Keratinocyte (primary cell): ENCODE measurements at places on chromosomes 16 and 17. TPM values are rescaled to one million over a fixed set of nuclear protein-coding genes. Genes with fewer than 3 reads are reported as not detected.

- DNase-seq, result no peak
Measured at GRCh38 chr17:29622337-29623282, at the start of gene CORO6. CORO6 (minus strand) TSS chr17:29622912; CDS start chr17:29621421, 1,491 bp downstream.

- DNase-seq, result no peak
Measured at GRCh38 chr17:35142467-35142796, 329 bp upstream of the NLE1 start.

LRRC37A gene
- polyA plus RNA-seq, result 0.79 to 2.3 TPM (median 1.7 TPM) in 3 replicates

DNA sequence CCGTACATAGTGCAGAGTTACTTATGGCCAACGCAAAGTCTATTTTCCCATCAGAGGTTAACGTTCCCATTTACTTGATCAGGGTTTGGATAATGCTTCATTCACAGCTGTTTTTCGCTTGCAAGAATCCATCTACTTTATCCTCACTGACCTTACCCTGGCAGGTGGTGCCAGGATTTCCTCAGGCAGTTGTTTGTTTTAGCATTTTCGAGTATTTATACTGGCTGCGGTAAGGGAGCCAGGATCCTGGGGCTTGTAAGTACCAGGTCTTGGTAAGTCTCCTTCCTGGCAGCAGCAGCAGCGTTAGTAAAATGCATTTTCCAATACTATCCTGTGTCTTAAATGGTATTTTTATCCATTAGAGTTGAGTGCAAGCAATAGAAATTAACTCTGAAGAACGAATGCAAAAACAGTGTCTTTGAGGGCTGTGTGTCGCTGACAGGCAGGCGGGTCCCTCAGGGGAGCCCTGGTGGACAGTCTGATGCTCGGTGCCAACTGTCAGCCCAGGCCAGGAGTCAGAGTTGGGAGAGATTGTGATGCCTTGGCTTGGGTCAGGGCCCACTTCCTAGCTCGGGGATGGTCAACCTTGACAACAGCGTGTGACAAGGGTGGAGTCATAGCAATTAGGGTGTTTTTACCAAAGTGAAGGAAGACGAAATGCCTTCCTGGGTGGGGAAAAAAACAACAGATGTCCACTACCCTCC lies 92.4 kb upstream of the HSBP1 start:
- DNase-seq, result no peak

CCL1 gene
- not detected in 3 replicates for polyA plus RNA-seq

HOXB4 gene
- 0.46 to 0.89 TPM (median 0.59 TPM) in 3 replicates for polyA plus RNA-seq

ARHGDIG gene
- polyA plus RNA-seq, result 0.14 to 0.17 TPM in 2 of 3 replicates, not detected in the other

GRCh38 chr17:34301986-34302385 lies 16.4 kb downstream of the CCL11 start:
- DNase-seq, result no peak

DNA sequence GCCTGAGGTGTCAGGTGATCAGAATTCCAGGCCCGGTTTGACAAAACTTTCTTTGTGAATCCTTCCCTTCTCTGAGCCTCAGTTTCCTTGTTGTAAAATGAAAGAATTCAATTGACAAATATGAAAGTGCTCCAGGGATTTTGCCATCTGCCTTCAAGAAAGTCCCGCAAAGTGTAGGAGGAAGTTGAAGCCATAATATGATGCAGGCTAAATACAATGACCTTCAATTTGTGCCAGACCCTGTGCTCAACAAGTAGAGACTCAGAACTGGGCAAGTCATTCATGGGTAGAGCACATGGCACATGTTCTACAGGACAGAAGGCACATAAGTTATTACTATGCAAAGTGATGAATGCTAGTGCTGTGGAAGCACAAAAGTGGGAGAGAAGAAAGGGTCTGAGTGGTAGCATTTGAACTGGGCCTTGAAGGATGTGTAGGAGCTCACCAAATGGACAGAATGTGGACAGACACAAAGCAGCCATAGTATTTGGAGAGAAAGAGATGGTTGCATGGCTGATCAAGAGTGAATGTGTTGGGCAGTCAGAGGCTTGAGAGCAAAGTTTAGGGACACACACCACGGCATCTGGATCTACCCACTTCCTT lies 2.4 kb upstream of the SCIMP start:
- no peak for DNase-seq

GRCh38 chr17:64004218-64004770 lies 6.1 kb downstream of the PRR29 start:
- DNase-seq, result no peak

KCTD2 gene
- polyA plus RNA-seq, result 20.7 to 22.8 TPM (median 21.2 TPM) in 3 replicates

- no peak for DNase-seq
Measured at GRCh38 chr17:70158180-70158579, 11.2 kb upstream of the KCNJ2 start.

HBQ1 gene
- polyA plus RNA-seq, result 0.13 to 0.89 TPM (median 0.20 TPM) in 3 replicates

RAPGEFL1 gene
- polyA plus RNA-seq, result 13.2 to 37.6 TPM (median 21.8 TPM) in 3 replicates

GRCh38 chr17:60601447-60602384 lies 1.7 kb downstream of the PPM1D start:
- peak; percentile 25 for DNase-seq

HOXB6 gene
- polyA plus RNA-seq, result 0.62 to 0.77 TPM (median 0.68 TPM) in 3 replicates

- DNase-seq, result no peak
Measured at GRCh38 chr17:54944796-54945195, 23.7 kb downstream of the COX11 start.

CDRT15 gene
- not detected in 3 replicates for polyA plus RNA-seq

- no peak for DNase-seq
Measured at GRCh38 chr17:81867170-81867990, 3.8 kb downstream of the ARHGDIA start.

ZFP3 gene
- 1.6 to 4.3 TPM (median 3.0 TPM) in 3 replicates for polyA plus RNA-seq

MYOCD gene
- polyA plus RNA-seq, result not detected in 3 replicates

LLGL2 gene
- 13.8 to 28.2 TPM (median 14.9 TPM) in 3 replicates for polyA plus RNA-seq

TCAP gene
- polyA plus RNA-seq, result 0.06 to 0.26 TPM (median 0.20 TPM) in 3 replicates

DNA sequence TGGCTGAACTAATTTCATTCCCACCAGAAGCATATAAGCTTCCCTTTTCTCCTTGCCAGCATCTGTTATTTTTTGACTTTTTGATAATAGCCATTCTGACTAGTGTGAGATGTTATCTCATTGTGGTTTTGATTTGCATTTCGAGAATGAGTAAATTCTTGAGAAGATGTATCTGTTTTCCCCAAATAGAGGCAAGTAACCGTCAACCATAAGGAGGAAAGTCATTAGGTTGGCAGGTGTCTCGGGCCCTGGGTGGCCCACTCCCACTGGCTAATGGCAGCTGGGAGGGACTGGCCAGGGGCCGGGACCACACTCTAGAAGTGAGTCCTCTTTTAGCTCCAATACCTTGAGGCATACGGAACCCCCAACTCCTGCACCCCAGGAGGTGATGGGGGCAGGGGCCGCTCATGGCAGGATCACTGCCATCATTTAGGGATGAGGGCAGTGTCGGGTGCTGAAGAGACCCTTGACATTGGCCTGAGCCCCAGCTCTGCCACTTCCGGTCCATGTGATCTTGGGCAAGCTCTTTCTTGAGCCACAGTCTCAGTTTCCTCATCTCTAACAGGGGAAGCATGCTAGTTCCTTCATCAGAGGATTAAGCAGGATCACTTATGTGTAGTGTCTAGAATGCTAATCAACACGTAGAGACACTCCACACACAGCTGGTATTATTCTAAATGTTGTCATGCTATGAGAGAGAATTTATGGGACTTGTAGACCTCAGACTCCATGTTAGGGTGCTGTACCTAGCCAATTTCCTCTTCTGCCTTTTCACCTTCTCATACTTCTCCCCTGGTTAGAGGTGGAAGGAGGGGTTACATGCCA lies 44.3 kb downstream of the RGS9 start:
- DNase-seq, result no peak

DNA sequence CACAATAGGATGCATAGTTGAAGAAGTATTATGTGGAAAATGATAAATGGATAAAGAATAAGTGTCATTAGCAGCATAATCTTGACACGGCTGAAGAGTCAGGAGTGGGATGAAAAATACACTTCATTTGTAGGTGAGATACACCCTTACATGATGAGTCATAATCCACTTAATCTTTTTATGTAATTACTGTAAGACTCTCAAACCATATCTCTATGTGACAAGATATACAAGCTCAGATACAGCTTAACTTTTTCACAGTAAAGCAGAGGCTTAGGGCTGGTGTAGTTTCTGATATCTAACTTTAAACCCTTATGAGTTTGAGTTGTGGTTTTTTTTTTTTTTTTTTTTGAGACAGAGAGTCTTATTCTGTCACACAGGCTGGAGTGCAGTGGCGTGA lies 101.2 kb downstream of the FTO start:
- no peak for DNase-seq

TEX19 gene
- polyA plus RNA-seq, result 0.06 TPM in 1 of 3 replicates, not detected in the others

SLC38A7 gene
- 11.2 to 18.9 TPM (median 18.2 TPM) in 3 replicates for polyA plus RNA-seq

GRCh38 chr17:71496552-71496951 lies 624.3 kb upstream of the SOX9 start:
- no peak for DNase-seq

DNA sequence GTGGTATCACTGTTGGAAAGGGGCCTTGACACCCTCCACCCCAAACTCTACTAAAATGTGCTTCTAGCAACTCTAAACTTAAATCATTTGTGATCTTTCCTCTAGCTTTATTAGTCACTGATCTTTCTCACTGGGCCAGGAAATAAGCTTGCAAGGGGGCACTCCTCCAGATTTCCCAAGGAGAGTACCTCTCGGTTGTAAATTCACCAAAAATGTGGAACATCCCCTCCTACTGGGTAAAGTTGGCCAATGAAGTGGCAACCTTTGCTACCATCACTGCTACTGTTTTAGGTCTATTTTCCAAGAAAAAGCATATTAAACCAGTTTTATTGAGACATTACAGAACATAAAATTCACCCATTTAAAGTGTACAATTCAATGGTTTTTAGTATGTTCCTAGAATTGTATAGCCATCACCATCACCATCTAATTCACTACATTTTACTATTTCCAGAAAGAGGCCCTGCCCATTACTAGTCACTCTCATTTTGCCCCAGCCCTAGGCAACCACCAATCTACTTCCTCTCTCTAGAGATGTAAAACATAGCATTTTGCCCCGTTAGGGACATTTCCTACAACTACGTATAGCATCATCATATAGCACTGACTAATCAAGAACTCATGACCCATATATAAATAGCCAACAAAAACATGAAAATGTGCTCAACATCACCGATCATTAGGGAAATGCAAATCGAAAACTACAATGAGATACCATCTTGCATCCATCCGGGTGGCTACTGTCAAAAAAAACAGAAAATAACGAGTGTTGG lies 44.6 kb upstream of the ADCY9 start:
- DNase-seq, result no peak

DNA sequence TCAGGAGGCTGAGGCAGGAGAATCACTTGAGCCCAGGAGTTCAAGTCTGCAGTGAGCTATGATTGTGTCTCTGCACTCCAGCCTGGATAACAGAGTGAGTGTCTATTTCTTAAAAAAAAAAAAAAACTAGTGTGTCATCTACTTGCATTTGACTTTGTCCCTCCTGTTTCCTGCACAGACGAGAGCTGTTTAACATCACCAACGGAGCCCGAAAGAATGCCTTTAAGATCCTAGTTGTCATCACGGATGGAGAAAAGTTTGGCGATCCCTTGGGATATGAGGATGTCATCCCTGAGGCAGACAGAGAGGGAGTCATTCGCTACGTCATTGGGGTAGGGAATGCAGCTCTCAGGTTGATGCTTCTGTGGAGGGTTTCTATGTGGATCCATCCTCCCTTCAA lies 13.4 kb downstream of the ITGAM start:
- no peak for DNase-seq

GRCh38 chr17:83083368-83084201 lies 4.2 kb downstream of the METRNL start:
- peak; percentile 36 for DNase-seq

DNA sequence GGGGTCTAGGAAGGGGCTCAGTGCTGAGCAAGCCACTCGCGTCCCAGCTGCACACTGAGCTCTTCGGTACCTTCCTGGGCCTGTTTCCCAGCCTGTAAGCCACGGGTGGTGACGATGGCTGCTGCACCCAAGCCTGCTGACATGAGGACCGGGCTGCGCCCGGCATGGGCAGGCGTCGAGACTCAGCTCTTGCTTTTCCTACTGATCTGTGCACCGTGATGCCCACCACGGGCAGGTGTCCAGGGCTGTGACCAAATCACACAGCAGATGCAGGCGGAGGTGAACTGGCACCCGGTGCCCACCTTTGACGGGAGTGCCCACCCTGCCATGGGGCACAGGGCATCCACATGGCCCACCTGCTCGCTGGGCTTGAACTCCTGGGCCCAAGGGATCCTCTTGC lies 17.9 kb downstream of the CCDC57 start:
- DNase-seq, result no peak

- DNase-seq, result no peak
Measured at GRCh38 chr17:42017866-42018200, 594 bp upstream of the DNAJC7 start.

- no peak for DNase-seq
Measured at GRCh38 chr16:67021321-67021720, 7.6 kb upstream of the CBFB start.
